ENCODE measurements at places on chromosomes 5 and 9.

GRCh38 chr5:153618867-153619266, 128.4 kb downstream of the GRIA1 start:
- no peak for DNase-seq

GRCh38 chr5:10192309-10192708, 57.4 kb downstream of the ATPSCKMT start:
- DNase-seq: no peak

- no peak for DNase-seq
Measured at GRCh38 chr5:100409660-100410151, 125.5 kb upstream of the FAM174A start.

GRCh38 chr5:122291000-122291901, 20.8 kb upstream of the SNCAIP start:
- DNase-seq: no peak

GRCh38 chr5:99721506-99721905, 792.7 kb upstream of the CHD1 start:
- no peak for DNase-seq

GRCh38 chr5:112915831-112916230, 6.2 kb downstream of the REEP5 start:
- DNase-seq: no peak
